M059J (cell line): ENCODE measurements at places on chromosomes 5 and 9. TPM values are rescaled to one million over a fixed set of nuclear protein-coding genes. Genes with fewer than 3 reads are reported as not detected.

- DNase-seq: no peak
These were observed 1135.9 kb upstream of the WWC1 start for GRCh38 chr5:167155387-167156005.

- no peak for DNase-seq
These were observed 62.3 kb upstream of the ZNF366 start for GRCh38 chr5:72569408-72569944.

The COL5A1 gene
- 164 and 277 TPM in 2 replicates for total RNA-seq

The MARVELD2 gene
- total RNA-seq: 4.1 and 5.7 TPM in 2 replicates

The CAMK4 gene
- total RNA-seq: 3.9 and 7.4 TPM in 2 replicates

GRCh38 chr9:27033815-27034403, 28.4 kb upstream of the LRRC19 start:
- peak; percentile 54 for DNase-seq

GRCh38 chr5:112338681-112339337, 80.3 kb downstream of the EPB41L4A start:
- peak; percentile 32 for DNase-seq

DNA sequence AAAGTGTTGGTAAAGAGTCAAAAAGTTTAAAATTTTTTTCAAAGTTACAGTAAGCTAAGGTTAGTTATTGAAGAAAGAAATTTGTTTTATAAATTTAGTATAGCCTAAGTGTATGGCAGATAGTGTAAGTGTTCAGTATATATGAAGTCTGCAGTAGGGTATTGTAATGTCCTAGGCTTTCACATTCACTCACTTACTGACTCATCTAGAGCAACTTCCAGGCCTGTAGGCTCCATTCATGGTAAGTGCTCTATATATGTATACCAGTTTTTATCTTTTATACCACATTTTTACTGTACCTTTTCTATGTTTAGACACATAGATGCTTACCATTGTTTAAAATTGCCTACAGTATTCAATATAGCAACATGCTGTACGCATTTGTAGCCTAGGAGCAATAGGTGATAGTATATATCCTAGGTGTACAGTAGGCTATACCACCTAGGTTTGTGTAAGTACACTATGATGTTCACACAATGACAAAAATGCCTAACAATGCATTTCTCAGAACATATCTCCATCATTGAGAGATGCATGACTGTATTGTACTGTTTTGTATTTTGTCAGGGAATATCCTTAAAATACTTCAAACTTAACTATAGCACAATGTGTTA, 38.5 kb downstream of the CYSTM1 start:
- no peak for DNase-seq

DNA sequence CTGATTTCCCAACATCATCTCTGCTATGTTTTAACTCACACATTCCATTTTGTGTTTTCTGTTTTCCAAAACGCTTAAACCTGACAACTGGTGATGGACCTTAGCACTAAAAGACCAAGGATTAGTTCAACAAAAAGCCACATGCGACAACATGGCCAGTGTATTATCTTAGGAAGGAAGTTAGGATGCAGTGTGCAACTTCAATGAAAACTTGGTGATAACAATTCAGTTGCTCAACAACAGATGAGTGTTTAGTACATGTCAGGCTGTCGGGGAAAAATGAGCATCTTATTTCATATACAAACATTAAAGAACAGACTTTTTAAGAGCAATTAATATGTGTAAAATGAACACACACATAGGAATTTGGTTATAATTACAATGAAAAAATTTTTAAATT, 780.0 kb downstream of the SEMA5A start:
- no peak for DNase-seq

The DOLPP1 gene
- 25.7 and 32.4 TPM in 2 replicates for total RNA-seq

The ANXA2R gene
- total RNA-seq: 0.25 and 1.4 TPM in 2 replicates

The LCN1 gene
- not detected in 2 replicates for total RNA-seq

DNA sequence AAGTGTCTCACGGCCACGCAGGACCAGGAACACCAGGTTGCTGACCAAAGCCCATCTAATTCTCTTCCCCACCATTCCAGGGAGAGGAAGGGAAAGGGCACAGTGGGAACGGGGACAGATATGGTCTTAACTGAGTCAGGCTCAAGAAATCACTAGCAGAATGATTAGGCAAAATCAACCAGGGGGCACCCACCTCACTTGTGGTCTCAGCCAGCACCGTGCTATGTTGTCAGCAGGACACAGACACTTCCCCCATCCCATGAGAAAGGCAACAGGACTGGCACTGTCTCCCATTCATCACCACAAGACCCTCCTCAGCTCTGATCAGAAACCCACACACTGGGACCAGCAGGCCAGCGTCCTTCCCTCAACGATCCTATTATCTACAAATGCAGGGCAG, 2.9 kb downstream of the BICD2 start:
- no peak for DNase-seq

GRCh38 chr5:149452665-149453617, 73.8 kb upstream of the IL17B start:
- peak; percentile 95 for DNase-seq

DNA sequence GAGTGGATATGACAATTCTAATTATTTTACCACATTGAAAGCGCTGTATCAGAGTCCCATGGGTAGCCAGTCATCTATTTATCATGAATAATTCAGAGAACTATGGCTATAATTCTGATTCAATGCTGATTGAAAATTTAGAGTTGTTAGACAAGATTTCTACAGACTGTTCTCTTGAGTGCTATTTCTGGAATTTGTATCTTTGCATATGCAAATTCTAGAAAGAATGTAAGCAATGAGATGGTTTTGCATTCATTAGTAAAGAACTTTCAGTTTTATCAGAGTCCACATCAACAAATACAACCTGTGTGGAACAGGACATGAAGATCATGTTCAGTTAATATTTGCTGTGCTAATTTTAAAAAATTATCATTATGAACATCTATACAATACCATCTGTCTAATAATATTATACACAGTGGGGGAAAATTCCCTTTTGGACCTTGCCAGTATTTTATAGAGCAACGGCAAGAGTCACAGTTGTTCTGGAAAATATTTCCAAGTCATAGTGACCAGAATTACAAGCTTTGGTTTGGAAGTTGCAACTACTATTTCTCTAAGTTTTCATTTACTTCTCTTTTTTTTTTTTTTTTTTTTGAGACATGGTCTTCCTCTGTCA, 372.7 kb upstream of the PTGER4 start:
- no peak for DNase-seq

DNA sequence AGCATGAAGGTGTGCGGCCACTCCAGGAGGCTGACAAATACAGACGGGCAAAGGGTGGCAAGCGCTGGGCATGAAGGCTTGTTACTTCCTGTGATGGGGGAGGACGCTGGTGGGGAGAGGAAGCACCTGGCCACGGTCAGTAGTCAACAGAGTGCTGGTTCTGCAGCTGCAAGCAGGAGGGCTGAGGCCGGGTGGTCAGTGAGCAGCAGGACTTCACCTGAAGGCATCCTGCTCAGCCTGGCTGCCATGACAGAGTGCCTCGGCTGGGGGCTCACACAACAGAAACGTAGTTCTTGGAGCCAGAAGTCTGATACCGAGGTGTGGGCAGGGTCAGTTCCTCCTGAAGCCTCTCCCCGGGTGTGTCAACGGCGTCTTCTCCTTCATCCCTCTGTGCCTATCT, 118.6 kb upstream of the IRX4 start:
- DNase-seq: no peak

- DNase-seq: no peak
These were observed 258.8 kb upstream of the RFX3 start for GRCh38 chr9:3784641-3785040.

DNA sequence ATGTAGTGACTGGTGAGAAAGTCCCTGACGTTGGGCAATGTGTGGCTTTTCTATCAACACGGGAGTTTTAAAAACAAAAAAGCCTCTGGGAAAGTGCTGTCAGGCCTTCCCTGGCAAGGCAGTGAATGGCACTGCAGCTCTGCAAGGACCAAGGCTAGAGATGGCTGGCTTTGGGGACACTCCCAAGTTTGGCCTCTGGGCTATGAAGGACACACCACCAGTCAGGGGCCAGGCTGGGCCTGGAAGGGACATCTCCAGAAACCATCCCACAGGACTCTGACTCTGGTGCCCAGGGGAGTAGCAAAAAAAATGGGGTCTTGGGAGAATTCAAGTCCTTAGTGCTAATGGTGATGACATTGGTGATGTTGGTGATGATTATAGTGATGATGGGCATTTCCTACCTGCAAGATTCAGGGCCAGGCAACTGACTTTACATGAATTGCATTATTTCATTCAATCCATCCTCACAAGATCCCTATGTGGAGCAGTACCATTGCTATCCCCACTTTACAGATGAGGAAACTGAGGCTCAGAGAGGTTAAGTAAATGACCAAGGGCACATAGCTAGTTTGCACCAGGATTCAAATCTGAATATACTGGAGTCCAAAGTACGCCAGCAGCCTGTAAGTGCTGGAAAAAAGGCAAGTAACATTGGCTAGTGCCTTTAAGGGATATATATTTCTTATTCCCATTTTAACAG, 2.6 kb upstream of the PPARGC1B start:
- no peak for DNase-seq

- DNase-seq: no peak
These were observed 996.2 kb downstream of the CDH12 start for GRCh38 chr5:21856987-21857386.

GRCh38 chr9:132240841-132241482, 79.1 kb downstream of the NTNG2 start:
- peak; percentile 66 for DNase-seq

The CRHBP gene
- total RNA-seq: not detected in 2 replicates

The CCDC180 gene
- 0.47 and 0.59 TPM in 2 replicates for total RNA-seq

DNA sequence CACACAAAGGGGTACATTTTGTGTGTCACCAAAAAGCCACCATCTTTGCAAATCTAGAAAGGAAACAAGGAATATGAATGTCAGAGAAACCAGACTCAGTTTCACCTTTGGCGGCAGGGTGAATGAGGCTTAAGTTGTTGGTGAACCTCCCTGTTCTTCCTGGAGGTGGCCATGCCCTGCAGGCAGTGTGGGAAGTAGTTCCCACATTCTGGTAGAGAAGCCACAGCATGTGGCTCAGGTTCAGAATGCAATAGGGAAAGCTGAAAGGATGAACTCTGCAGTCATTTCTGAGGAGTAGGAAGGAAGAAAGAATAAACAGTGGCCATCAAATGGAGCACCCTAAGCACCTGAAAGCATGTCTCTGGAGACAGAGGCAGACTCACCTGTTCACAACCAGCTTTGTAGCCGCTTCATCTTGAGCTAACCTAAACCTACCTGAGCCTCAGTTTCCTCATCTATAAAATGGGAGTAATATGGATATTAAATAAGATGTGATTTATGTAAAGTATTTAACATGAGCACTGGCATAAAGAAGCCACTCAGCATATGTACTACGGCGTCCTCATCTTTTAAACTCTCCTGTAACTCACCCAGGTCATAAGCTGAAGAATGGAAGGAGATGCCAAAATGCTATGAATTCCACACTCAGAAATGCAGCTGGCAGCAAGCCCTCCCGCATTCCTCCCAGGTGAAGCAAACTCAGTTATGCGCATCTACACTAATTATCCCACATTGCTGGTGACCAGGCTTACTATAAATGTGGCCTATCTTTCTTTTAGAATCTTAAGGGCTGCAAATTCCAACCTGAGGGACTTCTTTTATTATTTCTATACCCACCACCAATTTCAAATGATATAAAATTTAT, 86.0 kb downstream of the ZNF608 start:
- peak; percentile 82 for DNase-seq

The CTSV gene
- 3.6 and 11.2 TPM in 2 replicates for total RNA-seq

- no peak for DNase-seq
These were observed 36.8 kb upstream of the NFIB start for GRCh38 chr9:14350754-14351153.

DNA sequence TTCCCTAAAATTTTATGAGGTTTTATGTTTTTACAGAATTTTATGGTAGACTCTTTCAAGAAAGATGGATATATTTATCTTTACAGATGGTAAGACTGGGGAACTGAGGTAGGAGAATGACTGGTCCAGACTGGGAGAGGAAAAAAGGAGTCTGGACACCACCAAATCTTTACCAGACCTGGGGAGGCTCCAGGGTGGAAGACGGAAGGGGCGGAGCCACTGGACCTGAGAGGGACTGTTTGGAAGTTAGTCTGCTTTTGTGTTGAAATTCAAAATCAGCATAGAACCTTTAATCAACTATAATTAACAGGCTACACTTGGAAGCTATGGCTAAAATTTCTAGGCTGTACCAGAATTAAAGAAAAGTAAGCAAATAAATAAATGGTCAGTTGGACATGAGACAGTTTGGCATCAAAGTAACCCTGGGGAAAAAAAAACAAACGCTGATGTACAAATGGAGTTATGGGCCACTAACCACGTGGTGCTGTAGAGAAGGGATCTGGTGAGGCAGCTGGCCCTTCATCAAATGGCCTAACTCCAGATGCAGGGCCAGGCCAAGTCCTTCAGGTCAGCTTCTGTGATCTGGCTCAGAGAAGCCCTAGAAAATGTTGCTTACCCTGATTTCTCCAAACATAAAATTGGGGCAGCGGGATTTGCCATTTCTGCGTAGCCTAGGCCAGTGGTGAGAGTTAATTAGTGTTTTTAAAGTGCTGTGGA, 155.1 kb downstream of the ARSB start:
- DNase-seq: peak; percentile 37

The GABRG2 gene
- not detected in 2 replicates for total RNA-seq

DNA sequence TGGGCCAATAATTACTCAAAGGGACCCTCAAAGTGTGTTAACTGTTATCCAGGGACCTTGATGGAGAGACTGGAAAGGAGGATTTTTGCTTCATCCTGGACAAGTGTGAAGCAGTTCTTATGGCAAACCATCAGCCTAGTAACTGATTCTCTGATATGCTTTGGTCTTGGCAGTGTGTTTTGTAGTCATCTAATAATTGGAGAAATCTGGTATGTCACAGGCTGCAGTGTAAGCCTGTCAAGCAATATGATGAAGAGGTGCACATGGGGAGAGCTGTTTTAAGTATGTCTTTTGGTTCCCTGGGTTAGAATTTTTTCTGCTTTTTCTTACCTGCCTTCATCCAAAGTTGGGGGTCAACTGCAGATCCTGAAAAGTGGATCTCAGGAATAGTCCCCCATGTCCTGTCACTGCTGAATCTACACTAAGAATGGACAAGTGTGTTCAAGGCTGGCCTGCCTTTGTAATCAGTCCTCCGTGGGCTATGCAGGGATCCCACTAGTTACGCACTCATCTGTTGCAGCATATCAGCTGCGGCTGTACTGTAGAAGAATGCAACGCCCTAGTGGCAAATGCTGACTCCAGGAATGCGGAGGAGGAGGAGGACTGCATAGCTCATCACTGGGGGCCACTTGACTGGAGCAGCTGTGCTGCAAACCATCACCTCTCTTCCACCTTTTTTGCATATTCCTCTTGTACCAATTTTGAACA, 1.9 kb downstream of the SPTAN1 start:
- peak; percentile 94 for DNase-seq

- DNase-seq: peak; percentile 43
These were observed 634.2 kb downstream of the BNC2 start for GRCh38 chr9:16236311-16236710.

The THG1L gene
- total RNA-seq: 6.1 and 14.4 TPM in 2 replicates

The SLC36A2 gene
- total RNA-seq: not detected in 2 replicates
